Fibroblast of villous mesenchyme (primary cell): ENCODE measurements at places on chromosomes 5 and 9. TPM values are rescaled to one million over a fixed set of nuclear protein-coding genes. Genes with fewer than 3 reads are reported as not detected.

The TAF1L gene
- total RNA-seq, result under 0.01 TPM in 1 of 2 replicates, not detected in the other

The POU5F2 gene
- 1.3 and 2.2 TPM in 2 replicates for total RNA-seq

The PCDHGB2 gene
- 2.3 and 2.6 TPM in 2 replicates for total RNA-seq

The DOCK8 gene
- total RNA-seq, result 0.32 and 2.6 TPM in 2 replicates

The SLC6A7 gene
- total RNA-seq, result under 0.01 TPM in 2 replicates

The TMED7 gene
- 134 and 234 TPM in 2 replicates for total RNA-seq

The PCA3 gene
- under 0.01 TPM in 1 of 2 replicates, not detected in the other for total RNA-seq
